Brain (organoid and tissue), 16 donors: ENCODE measurements at places on chromosomes 12 and 14. TPM values are rescaled to one million over a fixed set of nuclear protein-coding genes. Genes with fewer than 3 reads are reported as not detected.

GRCh38 chr12:43103866-43104265 lies 448.1 kb downstream of the ADAMTS20 start:
- no peak for DNase-seq

GRCh38 chr14:69023035-69023434 lies 43.9 kb upstream of the ACTN1 start:
- no peak for DNase-seq

DNA sequence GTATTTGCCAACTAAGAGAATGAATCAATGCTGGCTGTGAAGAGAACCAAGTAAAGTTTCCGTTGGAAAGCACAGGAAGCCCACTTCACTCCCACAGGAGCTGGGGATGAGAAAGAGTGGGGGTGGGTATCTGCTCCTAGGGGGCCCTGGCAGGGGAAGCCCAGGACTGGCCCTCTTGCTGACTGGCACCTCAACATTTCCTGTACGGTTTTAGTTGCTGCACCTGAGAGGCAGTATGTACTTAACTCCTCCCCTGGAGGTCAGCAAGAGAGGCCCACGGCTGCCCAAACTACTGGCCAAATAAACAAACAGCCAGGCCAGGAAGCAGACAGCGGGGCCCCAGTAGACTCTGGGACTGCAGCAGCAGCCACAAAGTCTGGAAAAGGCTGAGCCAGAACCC lies 33.8 kb upstream of the VWF start:
- DNase-seq: no peak

GRCh38 chr12:93127107-93127560 lies 198.0 kb upstream of the EEA1 start:
- no peak for DNase-seq

GRCh38 chr14:70886421-70887206 lies 20.6 kb upstream of the PCNX1 start:
- DNase-seq: no peak

- no peak for DNase-seq
Observed at GRCh38 chr12:93425736-93426411, 15.9 kb downstream of the UBE2N start.

DNA sequence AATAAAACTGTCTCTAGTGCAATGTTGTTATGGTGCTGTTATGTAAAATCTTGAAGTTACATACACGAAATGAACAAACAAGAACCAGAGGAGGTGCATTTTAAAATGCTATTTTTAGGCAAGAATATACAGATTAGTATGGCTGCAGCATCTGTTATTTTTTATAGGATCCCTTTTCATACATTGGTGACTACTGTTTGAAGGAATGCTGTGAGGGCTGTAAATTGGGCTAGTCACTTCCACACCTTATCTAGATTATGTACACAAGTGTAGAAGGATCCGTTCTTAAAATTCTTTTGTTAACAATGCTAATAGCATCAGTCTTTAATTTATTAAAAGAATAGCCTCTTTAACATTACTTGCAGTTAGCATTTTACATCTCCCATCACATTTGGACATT lies 284.3 kb upstream of the MDGA2 start:
- no peak for DNase-seq

GRCh38 chr12:5785601-5786000 lies 159.5 kb downstream of the ANO2 start:
- no peak for DNase-seq

GRCh38 chr14:103427485-103428443 lies 42.5 kb downstream of the MARK3 start:
- DNase-seq: peak; percentile 64

GRCh38 chr14:94018308-94018707 lies 7.8 kb upstream of the OTUB2 start:
- DNase-seq: no peak

DNA sequence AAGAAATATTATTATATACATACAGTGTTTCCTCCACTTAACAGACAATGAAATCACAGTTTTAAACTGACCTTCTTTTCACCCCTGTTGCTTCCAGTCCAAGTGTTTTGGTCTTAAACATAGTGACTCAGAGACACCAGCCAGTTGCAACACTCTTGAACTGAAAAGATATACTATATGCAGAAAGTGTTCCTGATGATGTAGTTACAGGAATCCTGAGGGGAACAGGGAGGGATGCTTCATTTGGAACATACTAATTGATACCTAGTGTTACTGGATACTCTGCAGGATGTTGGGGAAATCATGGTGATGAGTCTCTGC lies 420.8 kb downstream of the CCDC91 start:
- DNase-seq: no peak

DNA sequence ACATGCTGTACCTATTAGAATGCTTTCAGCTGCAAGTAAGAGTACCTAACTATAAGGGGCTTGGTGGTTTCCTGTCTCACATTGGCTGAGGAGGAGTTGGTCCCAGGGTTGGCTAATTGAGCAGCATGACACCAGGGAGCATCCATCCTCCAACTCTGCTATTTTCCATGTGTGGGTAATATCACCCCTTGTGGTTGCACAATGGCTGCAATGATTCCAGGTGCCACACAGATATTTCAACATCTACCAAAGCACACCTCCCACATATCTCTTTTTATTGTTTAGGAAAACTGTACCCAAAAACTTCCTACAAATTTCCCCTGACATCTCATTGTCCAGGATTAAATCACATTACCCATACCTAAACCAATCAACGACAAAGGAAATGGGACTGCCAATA lies 118.0 kb upstream of the EEA1 start:
- DNase-seq: no peak

GRCh38 chr14:101102875-101103274 lies 199.4 kb upstream of the RTL1 start:
- DNase-seq: no peak

- no peak for DNase-seq
Observed at GRCh38 chr14:58150243-58150805, 1.7 kb downstream of the ARMH4 start.

DNA sequence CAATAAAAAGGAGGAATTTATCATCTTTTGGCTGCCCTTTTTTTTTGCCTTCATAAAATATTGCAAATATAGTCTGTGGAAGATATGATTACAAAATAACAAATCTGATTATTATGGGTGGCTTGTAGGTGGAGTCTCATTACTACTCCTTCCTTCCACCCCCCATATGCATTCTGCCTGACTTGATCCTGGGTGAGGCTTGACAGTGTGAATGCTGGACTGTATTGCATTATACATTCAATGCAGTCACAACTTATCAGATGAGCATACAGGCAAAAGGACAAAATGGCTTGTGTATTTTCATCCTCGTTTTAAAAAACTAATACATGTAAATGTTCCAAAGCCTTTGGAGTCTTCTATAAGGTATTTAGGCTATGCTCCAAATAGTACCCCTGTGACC lies 186.3 kb downstream of the ANO4 start:
- no peak for DNase-seq

- peak; percentile 84 for DNase-seq
Observed at GRCh38 chr12:124379938-124380754, 85.3 kb downstream of the RFLNA start.

DNA sequence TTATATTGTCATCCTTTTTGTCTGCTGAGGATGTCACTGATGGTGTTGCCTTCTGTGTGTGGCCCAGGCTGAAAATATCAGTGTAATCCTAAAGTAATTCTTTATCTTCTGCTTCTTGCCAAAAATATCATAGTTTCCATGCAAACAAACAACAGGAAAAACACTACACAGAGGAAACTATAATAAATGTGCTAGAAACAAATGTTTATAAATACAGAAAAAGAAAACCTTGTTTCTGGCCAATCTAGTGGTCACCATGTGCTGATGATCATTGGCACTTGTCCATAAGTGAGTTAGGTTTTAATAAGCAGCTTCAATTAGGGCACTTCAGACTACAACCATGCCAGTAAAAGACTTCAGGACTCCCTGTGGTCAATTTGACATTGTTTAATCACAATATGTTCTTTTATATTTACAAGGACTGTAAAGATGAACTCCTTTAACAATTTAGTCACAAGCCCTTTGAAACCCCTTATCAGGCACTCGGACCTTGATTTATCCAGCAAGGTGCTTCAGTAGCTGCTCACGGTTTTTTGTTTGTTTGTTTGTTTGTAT lies 124.8 kb downstream of the TMTC3 start:
- DNase-seq: no peak

DNA sequence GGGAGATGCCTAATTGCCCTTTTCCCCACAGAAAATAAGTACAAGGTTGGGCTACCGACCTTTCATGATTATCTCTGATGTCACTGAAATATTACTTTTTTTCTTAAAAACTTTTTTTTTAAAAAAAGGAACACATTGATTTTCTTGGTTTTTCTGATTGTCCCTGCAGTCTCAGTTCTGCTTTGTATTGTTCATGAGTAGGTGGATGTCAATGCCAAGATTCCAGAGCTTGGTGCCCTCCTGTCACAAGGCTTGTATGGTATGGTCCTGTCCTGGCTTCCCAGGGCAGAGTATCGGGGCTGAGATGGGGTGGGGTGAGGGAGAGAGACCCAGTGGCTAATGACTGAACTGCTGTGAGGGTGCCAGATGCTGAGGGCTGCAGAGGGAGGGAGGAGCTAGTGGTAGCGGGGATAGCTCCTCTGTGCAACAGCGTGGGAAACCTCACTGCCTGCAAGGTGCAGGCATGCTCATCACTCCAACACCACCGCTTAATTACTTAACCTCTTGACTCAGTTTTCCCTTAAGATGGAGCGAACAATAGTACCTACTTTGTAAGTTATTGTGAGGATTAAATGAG lies 4.4 kb upstream of the CTDSP2 start:
- DNase-seq: no peak

- DNase-seq: peak; percentile 75
Observed at GRCh38 chr14:104554608-104555429, 24.7 kb upstream of the C14orf180 start.

DNA sequence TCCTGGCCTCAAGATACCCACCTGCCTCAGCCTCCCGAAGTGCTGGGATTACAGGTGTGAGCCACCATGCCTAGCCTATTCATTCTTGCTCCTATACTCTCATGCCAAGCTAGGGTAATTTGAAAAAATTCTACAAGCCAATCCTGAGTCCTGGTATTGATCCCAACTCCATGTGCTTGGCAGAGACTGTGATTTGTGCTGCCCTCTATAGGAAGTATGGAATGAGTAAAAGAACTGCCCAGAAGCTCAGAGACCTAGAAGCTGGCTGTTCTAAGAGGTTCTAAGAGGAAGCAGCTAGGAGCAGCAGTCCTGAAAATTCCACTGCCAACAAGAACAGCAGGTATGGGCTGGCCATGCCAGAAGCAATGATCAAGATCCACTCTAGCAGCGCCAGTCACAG lies 402.5 kb downstream of the PCNX1 start:
- no peak for DNase-seq

DNA sequence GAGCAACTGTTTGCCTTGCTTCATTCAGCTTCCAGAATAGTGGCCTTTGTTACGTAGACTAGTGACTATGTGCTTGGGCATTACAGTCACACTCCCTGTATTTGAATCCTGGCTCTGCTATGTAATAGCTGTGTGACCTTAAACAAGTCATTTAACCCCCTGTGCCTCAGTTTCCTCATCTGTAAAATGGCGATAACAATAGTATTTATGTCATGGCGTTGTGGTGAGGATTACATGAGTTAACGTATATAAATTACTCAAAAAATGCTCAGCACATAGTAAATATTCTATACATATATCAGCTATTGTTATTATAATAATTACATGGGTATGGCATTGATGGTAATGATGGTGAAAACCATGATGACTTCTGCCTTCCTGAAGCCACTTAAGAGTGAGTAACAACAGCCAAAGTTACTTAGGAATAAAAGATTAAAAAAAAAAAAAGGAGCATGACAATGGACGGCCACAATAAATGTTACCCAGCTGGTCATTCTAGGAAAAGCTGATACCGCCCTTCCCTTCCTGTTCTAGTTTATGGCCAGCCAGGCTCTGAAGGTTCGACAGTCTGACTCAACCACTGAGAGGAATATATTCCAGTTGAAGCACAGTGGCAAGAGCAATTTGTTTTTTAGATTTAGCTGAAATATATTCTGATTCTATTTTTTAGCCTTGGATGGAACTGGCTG lies 9.9 kb upstream of the ADIPOR2 start:
- DNase-seq: no peak

GRCh38 chr14:73125169-73125588 lies 11.1 kb upstream of the PSEN1 start:
- DNase-seq: no peak

DNA sequence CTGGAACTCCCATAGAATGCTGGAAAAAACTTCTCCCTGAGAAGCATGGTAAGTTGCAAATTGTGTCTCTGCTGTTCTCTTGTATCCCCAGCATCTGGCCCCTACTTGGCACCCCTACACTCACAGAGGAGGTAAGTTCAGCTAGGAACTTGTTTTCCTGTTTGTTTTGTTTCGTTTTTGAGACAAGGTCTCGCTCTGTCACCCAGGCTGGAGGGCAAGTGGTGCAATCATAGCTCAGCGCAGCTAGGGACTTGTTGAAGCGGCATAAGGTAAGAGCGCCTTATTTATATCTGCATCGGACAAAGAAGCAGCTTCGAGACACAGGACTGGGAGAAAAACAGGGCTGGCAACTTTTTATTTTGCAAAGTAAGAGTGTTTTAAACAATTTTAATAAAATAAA lies 18.5 kb upstream of the ANO2 start:
- no peak for DNase-seq

GRCh38 chr12:57762463-57762862 lies 4.4 kb downstream of the CYP27B1 start:
- no peak for DNase-seq

DNA sequence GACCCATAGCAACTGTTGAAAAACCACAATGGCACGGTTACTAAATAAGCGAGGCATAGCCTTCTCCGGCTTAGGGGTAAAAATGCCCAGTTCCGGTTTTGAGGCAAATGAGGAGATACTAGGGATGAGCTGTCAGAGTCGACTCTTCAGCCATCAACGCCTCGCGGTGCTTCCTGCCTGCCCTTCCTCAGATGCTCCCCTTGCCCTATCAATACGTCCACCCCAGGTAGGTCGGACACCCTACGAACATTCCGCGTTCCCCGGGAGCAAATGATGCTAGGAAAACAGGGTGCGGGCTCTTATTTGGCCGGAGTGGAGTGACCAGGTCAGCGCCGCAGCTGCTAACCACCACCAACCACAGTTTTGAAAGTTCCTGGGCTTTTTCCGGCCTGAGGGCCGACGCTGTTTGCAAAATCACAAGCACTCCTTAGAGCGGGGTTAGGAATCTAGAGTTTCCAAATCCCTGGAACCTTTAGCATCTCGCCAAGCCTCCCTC lies 1.2 kb downstream of the SRSF9 start:
- DNase-seq: no peak

GRCh38 chr12:90090929-90091651 lies 382.5 kb upstream of the ATP2B1 start:
- no peak for DNase-seq

Gene BDKRB2
- polyA plus RNA-seq: 0.83 TPM

Gene AICDA
- polyA plus RNA-seq: not detected

Gene TMEM117
- 1.7 TPM for polyA plus RNA-seq

Gene ENDOU
- polyA plus RNA-seq: 0.80 TPM

Gene SIRT4
- 2.0 TPM for polyA plus RNA-seq

Gene CAPZA3
- not detected for polyA plus RNA-seq

Gene IL22
- not detected for polyA plus RNA-seq

Gene CPNE6
- 20.6 TPM for polyA plus RNA-seq

Gene TAS2R43
- not detected for polyA plus RNA-seq

Gene RNASE7
- not detected for polyA plus RNA-seq

Gene VRK1
- 13.8 TPM for polyA plus RNA-seq

Gene MFAP5
- polyA plus RNA-seq: 0.42 TPM

Gene WDR20
- polyA plus RNA-seq: 15.6 TPM
